RPMI8226 (cell line): ENCODE measurements at places on chromosomes 11 and 22.

DNA sequence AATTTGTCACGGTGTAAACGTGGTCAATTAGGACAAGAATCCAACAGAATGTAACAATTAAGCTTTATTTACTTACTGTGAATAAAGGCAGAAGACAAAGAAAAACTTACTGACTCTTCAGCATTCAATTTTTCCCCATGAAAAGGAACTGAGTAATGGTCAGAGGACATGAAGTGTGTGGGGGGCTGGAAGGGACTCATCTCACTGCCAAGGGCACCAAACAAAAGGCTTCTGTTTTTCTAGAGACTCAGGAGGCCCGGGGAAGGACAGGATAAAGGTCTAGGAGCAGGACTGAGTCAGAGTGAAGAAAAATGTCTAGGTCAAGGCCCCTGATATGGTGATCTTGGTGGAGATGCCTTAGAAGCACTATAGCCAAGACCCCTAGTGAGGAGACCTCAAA, 564.2 kb upstream of the ANO5 start:
- DNase-seq: no peak

DNA sequence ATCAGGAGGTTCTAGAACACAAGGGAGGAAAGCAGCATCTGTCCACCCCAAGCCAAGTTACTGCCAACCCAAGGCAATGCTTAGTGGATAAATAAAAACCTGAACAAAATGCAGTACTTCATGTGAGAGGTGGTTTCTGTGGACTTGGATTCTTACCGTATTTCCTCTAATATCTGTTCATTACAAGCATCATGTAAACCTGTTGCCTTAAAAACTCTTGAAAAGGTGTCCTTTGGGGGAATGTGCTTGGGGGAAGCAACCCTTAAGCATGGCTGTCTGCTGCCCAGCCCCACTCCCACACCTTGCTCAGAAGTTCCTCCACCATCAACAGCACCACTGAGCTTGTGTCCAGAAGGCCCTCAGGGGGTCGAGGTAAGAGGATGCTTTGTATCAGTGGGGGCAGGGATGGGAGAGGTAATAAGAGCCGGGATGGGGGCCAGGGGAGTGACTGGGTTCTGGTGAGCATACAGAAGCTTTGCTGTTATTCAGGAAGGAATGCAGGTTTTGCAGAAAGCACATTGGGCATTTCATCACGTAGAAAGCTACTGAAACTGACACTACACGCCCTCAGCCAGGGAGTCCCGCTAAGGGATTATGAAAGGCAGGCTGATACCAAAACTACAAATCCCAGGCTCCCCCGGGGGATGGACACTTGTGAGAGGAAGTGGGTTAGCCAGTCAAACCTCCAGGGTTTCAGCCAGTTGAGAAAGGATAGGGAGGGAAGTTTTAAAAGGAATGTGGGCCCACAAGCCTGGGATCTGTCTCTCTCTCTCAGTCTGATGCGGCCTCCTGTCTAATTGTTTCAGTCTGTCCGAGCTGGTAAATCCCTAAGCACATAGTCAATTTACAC, 52.0 kb downstream of the KCNJ1 start:
- no peak for DNase-seq

DNA sequence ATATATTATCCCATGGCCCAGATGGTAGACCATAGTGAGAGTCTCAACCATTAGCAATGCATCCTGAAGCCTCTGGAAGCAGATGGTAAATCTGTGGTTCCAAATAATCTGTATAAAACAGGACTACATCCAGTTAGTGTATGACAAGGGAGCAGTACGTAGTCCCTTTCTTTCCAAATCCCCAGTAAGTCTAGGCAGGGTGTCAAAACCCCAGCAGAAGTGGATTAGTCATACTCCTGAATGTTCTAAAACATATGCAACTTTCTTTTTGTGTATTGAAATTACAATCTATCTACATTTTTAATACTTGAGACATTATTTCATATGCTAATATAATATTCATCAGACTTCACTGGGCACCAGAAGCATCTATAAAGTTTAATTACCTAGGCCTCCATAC, 295.1 kb upstream of the ANO5 start:
- DNase-seq: no peak

- no peak for DNase-seq
Measured at GRCh38 chr11:108786281-108786990, 121.6 kb downstream of the DDX10 start.

DNA sequence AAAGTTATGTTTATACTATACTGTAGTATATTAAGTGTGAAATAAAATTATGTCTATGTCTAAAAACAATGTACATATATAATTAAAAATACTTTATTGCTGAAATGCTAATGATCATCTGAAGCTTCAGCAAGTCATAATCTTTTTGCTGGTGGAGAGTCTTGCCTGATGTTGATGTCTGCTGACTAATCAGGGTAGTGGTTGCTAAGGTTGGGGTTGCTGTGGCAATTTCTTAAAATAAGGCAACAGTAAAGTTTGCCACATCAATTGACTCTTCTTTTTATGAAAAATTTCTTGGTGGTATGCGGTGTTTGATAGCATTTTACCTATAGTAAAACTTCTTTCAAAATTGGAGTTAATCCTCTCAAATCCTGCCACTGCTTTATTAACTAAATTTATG, 21.4 kb downstream of the INSC start:
- no peak for DNase-seq

DNA sequence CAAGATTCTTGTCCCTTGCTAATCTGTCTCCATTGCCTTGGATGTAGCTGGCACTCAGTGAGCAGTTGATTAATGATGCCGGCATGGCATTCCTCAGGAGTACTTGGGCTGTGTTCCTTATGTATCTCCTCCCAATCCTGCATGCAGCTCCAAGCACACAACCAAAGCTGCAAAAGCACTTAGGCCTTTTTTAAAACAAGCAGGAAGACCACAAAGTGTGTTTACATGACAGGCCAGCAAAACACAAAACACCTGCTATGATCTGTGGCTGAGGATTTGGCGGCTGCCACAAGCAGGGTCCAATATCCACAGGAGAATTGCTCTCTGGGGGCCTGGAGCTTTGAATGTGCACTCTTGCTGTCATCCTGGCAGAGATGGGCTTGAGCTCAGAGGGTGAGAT, 8.9 kb downstream of the ABTB2 start:
- no peak for DNase-seq

DNA sequence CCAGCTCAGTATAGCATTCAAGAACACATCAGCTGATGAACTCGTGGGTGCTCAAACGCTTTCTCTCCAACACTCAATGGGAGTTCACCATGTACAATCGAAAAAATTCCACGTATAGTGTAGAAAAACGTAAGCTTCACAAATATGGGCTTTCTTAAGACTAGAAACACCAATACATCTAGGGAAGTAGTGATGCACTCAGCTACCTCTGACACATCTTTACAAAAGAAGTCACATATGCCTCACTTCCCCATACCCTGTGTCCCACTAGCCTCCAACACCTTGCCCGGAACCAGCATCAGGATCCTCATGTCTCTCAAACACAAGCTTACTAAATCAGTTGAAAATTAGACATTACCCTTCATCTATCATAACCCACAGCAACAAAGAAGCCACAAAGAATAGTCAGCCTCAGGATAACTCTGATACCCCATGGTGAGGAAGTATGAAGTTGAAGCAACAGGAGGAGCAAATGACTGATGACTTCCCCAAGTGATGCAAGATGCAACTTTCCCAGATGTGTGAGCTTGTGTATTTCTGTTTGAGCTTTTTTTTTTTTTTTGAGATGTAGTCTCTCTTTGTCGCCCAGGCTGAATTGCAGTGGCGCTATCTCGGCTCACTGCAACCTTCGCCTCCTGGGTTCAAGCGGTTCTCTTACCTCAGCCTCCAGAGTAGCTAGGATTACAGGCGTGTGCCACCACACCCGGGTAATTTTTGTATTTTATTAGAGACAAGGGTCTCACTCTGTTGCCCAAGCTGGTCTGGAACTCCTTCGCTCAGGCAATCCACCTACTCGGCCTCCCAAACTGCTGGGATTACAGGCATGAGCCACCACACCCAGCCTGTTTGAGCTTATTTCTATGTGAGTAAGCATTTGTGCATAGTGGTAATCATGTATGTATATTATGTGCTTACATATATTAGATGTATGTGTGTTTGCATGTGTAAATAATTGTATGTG, 8.5 kb upstream of the DENND5A start:
- no peak for DNase-seq

DNA sequence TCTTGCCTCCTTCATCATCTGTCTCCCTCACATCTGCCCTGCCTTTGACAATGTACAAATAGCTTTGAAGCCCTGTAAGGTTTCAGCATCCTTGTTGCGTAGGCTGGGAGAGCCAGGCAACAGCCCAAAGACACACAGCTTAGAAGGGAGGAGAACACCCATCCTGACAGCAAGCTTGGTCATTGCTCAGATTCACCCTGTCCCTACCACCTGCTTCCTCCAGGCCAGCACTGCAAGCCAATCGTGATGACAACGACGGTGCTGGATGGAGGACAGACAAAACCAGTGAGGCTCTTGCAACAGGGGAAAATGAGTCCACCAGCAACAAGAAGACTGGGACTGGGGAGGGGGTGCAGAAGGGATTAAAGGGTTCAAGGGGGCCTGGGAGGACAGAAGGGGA, 32.9 kb upstream of the CD5 start:
- DNase-seq: no peak

- no peak for DNase-seq
Measured at GRCh38 chr11:66933531-66933930, 24.7 kb downstream of the PC start.

DNA sequence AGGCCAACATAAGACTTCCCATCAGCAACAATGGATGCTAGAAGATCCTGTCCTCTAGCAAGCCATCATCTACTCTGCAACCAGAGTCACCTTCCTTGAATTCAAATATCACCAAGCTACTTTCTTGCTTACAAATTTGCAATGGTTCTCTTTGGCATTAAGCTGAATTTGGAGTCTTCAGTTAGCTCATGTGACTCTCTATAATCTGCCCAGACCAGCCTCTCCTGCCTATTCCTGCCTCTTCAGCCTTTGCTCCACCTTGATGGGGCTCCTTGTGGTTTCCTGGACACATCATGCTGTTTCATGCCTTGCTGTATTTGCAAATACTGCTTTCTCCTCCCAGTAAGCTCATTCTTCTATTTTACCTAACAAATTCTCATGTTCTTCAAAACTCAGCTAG, 82.3 kb downstream of the RASSF10 start:
- DNase-seq: no peak

DNA sequence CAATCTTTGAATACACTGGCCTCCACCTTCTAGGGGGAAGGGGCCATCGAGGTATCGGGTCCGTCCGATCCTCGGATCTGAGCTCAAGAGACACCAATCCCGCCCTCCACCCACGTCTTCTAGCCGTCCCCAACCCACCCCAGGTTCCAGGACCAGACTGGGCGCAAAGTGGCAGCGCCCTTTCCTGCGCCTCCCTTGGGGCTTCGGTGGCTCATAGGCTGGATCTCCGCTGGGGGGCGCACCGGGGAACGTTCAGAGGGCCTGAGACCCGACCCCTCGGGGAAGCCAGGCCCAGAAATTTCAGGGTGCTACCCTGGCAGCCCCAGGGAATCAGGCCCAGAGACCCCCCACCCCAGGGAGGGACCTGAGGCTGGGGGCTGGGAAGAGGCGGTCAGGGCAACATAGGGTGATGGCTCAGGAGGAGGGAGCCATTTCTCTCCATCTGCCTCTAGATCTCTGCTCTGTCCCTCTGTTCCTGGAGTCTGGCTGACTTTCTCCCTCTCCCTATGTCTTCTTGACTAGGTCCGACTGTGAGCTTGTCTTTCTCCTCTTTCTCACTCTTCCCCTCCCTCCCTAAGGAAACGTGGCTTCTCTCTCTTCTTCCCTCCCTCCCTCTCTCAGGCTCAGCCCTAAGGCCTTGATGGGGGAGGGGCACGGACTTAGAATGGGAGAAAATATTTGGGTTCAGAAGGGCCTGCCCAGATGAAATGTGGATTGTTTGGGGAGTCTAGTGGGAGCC, 1.1 kb downstream of the CREB3L1 start:
- no peak for DNase-seq

DNA sequence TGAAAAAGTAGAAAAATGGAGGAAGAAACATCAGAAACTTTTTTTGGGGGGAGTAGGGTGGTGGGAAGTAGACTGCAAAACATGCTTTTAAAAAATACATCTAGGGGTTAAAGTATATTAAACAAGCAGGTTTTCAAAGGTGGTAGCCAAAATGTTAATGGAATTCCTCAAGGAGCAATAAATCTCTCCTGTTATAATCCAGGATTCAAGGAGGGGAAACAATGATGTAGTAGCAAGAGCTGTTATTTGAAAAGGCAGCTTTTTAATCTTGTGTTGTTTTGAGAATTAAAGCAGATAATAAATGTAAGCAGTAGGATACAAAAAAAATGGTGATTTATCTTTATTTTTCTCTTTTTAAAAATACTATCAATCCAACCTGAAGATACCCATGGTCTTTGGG, 736.5 kb upstream of the CCDC90B start:
- no peak for DNase-seq

- DNase-seq: no peak
Measured at GRCh38 chr11:13102865-13103539, 93.9 kb downstream of the RASSF10 start.

GRCh38 chr22:31305194-31305593, 12.9 kb upstream of the PIK3IP1 start:
- no peak for DNase-seq

DNA sequence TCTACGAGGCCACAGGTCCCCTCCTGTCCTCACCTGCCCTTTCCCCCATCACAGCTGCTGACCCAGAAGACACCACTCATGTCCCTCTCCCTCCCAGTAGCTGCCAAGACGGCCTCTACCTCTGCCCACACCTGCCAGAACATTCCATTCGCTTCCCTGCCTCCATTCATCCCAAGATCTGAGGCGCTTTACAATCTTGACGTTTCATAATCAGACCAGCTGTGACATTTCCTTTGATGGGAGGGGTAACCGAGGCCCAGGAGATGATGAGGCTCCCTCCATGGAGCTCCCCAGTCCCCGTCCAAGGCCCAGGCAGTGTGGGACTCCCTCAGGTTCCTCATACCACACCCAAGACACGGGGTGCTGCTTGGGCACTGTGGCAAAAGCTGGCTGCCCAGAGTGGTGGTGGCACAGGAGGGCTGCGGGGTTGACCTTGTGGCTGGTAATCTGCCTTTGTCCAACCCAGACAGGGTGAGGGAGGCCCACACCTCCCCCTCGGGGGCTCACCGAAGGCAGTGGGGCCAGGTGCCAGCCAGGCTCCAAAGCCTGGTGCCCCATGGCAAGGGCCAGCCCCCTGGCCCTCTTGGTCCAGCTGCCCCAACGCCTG, 17.3 kb downstream of the PHLDA2 start:
- no peak for DNase-seq
